CD4-positive, alpha-beta T cell treated with Interleukin-10 for 1 hour (primary cell): ENCODE measurements at places on chromosomes 5 and 9.

DNA sequence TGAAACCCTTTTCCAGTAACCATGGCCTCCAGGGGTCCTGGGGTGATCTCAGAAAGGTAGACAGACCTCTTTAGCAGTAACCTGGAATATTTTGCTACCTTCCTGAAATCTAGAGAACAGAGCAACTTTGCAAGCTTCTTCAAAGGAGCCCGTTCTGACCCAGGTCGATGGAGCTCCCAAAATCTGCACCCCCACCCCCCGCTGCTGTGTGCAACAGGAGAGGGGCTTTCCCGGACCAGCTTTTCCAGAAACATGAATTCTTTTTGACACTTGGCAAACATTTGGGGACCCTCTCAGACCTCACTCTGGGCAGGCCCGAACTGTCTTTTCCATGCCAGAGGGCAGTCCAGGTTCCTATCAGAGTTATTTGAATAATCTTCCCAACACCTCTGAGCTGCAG lies 65.3 kb downstream of the KCNIP1 start:
- no peak for DNase-seq

GRCh38 chr5:143138839-143139238 lies 264.6 kb downstream of the NR3C1 start:
- DNase-seq, result no peak

- no peak for DNase-seq
These were observed 308.4 kb downstream of the PSAT1 start for GRCh38 chr9:78605041-78606000.

- DNase-seq, result no peak
These were observed 650 bp downstream of the DCTN4 start for GRCh38 chr5:150758203-150758530.

- no peak for DNase-seq
These were observed 21.7 kb upstream of the SPDL1 start for GRCh38 chr5:169561893-169562292.

- DNase-seq, result no peak
These were observed 224.7 kb upstream of the DAP start for GRCh38 chr5:10985721-10986110.

DNA sequence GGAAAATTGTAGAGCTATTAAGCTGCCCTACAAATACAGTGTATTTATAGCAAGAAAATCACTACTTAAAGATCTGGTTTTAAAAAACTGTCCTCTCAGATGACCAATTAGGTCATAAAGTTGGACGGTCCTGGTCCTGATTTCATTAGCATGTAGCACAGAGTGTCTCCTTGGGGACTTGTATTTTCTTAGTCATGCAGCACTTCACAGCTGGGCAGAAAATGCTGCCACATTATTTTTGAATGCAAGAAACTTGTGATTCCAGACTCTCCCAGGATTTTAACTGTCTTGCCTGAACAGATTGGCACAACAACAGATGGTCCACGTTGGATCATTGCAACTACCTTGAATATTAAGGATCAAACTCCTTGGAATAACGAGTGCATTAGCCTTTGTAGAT lies 348.1 kb upstream of the SGCD start:
- DNase-seq, result no peak

GRCh38 chr5:52443187-52443586 lies 344.5 kb upstream of the ITGA1 start:
- no peak for DNase-seq

GRCh38 chr5:52783226-52783959 lies 4.3 kb upstream of the ITGA1 start:
- DNase-seq, result no peak

- peak; percentile 8 for DNase-seq
These were observed 30.1 kb downstream of the FRMD3 start for GRCh38 chr9:83508067-83508466.

DNA sequence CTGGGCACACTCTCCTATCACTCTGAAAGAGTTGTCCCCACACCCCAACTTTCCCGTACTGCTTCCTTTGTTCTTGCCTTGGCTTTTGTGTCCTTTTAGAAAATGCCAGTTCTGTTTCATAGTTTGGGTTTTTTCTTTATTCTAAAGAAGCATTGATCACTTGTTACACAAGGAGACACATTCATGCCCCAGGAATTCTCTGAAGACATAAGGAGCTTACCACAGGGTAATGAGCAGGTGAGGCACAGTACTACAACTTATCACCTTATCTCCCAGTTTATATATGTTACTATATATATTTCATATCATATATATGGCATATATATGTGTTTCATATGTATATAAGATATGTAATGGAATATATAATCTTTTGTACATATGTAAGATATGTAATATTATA lies 6.5 kb upstream of the SSBP2 start:
- no peak for DNase-seq

DNA sequence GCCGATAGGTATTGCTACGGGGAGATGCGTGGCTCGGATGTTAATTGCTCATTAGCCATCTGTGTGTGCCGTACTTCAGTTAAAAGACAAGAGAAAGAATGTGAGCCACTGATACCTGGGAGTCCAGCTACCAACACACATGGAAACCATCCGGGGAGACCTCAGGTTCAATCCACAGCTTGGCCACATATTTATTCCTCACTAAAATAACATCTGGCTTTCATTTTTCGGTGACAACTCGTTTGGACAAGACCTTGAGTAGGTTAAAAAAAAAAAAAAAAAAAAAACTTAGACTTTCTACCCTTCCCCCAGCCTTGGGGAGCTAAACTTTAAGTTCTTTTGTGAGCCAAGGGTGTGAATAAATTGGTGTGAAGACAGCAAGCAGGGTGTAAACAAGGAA lies 84.1 kb downstream of the SLIT3 start:
- DNase-seq, result no peak

GRCh38 chr9:6413365-6414246 lies 607 bp downstream of the UHRF2 start:
- DNase-seq, result peak; percentile 27

DNA sequence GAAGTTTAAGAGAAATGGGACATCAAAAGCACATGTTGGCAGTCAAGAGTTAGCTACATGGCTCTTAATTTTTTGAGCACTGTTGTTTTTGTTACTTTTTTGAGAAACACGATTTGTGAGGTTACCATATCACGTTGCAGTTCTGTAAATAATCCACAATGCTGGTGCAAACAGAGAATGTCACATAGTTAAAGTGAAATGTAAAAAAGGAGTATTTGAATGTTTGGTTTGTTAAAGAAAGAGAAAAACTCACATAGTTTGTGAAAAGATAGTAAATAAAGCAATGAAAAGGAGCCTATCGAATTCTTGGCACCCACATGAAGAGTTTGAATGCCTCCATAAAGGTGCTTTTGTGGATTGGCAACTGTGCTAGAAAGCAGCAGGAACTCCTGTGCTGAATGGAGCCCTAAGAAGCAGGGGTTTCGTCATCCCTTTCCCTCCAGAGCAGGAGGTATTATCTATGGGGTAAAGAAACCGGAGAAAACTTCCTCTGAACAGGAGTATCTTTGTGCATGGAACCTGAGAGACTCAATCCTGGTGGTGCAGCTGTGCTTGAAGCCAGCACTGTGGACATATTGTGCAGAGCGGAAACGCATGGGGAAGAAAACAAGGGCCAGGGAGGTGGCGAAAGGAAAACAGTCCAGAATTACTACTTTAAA lies 148.5 kb upstream of the OTULINL start:
- DNase-seq, result no peak

DNA sequence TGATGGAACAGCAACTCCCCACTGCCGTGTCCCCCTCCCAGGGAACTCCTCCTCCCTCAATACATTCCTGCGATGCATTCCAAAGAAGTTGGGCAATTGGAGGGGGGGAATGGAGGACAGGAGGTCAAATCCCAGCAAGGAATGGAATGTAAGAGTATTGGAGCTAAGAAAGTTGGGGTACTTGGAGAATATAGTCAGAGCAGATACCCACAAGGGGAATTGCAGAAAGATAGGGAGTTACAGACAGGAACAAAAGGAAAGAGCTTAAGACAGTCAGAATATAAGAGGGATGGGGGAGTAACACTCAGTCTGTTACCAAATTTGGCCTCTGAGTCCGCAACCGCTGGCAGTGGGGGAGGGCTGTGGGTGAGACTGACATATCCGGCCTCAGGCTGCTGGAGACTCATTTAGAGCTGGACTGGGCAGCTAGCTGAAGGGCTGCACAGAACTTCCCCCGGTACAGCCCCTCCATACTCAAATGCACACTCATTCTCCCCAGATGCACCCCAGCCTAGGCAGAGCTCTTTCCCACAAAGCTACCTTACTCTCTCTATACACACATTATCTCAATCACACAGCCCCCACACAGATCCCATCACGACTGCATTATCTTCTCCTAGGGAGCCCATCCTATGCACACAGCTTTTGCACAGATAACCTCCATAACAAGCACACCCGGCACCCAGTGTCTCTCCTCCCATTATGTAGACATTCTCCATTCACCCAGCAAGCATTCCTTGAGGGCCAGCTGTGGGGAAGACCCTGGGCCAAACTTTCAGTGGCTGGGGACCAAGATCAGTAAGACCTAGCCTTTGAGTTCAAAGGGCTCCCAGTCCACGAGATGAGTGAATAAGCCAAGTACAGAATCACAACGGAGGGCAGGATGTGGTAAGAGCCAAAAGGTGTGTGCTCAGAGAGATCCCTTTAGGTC lies 3.7 kb downstream of the TLN1 start:
- peak; percentile 52 for DNase-seq

DNA sequence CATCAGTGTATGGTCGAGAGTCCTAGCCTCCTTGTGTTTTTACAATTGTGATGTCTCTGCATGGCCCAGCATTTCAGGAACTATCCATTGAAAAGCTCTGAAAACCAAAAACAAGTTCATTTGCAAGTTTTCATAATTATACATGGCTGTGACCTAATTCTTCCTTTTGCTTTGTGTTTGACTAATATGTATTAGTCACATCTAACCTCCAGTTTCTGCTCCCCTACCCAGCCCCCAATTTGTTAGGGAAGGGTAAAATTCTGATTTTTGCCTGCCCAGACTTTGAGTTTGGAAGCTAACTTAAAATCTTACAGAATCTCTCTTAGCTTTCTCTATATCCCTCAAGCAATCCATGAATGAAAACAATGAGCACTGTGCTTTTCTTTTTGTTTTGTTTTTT lies 128.2 kb upstream of the SEMA6A start:
- DNase-seq, result no peak

GRCh38 chr5:64210866-64211265 lies 45.2 kb downstream of the RNF180 start:
- DNase-seq, result no peak

DNA sequence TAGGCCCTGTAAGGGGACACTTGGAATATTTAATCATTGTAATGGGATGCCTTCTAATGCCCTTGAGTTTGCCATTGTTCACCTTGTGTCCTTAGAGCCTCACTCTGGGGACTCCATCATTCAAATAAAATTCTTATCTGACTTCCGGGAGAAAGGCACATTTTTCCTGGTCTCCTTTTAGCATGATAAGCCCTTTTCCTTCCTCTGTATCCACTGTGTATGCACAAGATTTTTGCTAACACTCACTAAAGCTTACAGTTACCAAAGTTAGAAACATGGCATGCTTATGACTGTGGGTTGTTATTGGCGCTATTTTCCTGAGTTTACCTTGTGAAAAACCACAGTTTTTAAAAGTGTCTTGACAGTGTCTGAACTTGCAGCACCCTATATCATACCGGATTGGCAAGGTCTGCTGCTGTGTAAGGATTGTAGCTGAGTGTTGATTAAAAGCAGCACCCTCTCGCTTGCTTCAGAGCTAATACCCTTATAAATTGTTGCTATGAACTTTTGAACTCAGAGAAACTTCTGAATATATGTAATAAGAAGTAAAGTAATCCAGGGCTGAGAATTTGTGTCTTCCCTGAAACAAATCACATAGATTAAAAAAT lies 46.4 kb downstream of the SNCAIP start:
- no peak for DNase-seq
